ENCODE measurements at places on chromosomes 3 and 15. TPM values are rescaled to one million over a fixed set of nuclear protein-coding genes. Genes with fewer than 3 reads are reported as not detected.

REC114 gene
- not detected for total RNA-seq

MME gene
- 8.4 TPM for total RNA-seq

- no peaks in the 10 kb centered on the region for H3K27me3 ChIP-seq
- no peaks in the 10 kb centered on the region for H3K36me3 ChIP-seq
- no peak overlapping the region for H3K27ac ChIP-seq
- H3K4me3 ChIP-seq: no peak overlapping the region
- no peak for DNase-seq
These were observed 204.4 kb downstream of the RYR3 start for GRCh38 chr15:33515121-33515520.

- H3K27me3 ChIP-seq: no peaks in the 10 kb centered on the region
- no peak overlapping the region for H3K27ac ChIP-seq
- DNase-seq: no peak
- no peaks in the 10 kb centered on the region for H3K36me3 ChIP-seq
These were observed 55.2 kb upstream of the FRMD4B start for GRCh38 chr3:69441040-69441439.

Data from kidney (tissue), 22 donors.